ENCODE measurements at places on chromosomes 2 and 18.

DNA sequence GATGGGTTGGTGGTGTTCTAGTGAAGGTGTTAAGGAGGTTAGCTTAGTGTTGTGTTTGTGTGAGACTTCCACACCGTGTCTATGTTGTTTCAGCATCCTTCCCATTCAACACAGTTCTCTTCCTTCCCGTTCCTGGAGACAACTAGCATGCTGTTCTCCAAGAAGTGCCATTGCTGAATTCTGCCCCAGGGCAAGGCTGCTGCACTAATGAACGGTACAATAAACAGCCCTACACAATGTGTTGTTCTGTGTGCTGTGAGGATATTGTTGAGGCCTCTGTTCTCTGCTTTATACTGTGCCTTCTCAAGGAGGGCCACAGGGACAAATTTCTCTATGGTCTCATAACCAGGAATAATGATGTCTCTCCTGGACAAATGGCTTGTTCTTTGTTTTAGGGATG lies 39.8 kb upstream of the ZEB2 start:
- DNase-seq, result no peak

DNA sequence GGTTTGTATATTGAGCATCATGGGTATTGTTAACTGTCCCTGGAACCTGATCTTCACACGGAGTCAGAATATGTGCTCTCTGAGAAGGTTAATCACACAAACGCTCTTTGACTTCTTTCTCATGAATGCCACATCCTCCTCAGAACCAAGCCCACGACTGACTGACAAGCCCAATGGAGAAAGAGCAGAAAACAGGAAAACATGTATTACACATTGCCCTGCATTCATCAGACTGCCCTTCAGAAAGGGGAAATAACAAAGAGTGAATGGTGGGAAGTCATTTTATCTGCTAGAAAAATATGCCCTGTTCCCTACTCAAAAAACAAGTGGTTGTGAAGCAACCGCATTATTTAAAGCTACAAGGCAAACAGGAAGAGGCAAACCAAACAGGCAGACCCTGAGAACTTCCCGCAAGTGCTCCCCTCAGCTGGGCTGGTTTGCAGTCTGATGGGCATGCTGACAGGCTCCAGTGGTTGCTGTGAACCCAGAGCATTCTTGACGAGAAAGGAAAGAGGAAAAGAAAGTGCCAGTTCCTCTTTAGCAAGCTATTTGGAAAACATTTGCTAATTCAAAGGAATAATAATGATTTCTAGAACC lies 172.9 kb upstream of the SETBP1 start:
- no peak for DNase-seq

GRCh38 chr2:207792244-207792785 lies 22.6 kb upstream of the FZD5 start:
- DNase-seq, result no peak

GRCh38 chr2:41434991-41435390 lies 612.8 kb upstream of the PKDCC start:
- no peak for DNase-seq

GRCh38 chr18:48641981-48642380 lies 103.2 kb downstream of the CTIF start:
- DNase-seq, result no peak

DNA sequence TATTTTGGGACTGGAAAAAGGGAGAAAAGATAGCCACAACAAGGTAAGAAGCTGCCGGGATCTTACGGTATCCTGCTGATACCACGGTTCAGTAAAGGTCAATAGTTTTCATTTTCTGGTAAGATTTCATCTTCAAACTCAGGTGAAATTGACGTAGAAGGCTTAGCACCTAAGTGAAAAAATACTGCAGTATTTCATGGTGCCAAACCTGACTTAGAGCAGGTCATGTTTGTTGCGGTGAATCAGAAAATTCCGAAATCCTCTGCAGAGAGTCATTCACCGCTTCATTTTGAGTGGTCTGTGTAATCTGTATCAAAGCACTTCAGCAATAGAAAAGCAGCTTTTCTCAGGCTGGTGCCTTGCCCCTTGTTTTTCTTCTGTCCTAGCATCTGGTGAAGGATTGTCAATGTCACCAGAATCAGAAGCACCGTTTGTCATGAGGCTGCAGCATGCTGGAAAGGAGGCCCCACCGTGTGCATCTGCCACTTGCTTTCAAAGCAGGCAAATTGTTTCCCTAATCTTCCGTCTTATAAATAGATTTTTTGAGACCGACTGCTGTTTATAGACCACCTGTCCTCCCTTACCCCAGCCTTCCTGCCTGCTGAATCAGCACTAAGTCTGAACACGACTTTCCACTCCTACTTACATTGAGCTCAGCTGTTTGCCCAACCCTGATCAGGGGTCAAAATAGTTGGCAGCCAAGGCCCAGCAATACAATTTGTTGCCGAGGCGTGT lies 156.3 kb downstream of the EML6 start:
- DNase-seq, result no peak

- no peak for DNase-seq
Measured at GRCh38 chr2:2850218-2850755, 519.2 kb upstream of the MYT1L start.

GRCh38 chr18:21704603-21705364 lies at the start of gene ABHD3:
ABHD3 (minus strand) TSS chr18:21704774; CDS start chr18:21704665, 109 bp downstream.
- peak; percentile 94 for DNase-seq

GRCh38 chr2:8217468-8218030 lies 464.3 kb upstream of the ID2 start:
- DNase-seq, result no peak

All from activated CD8-positive, alpha-beta memory T cell treated with anti-CD3 and anti-CD28 coated beads for 24 hours (primary cell).